LoVo (cell line): ENCODE measurements at places on chromosomes 13 and 19.

- no peak for DNase-seq
These were observed 224.2 kb downstream of the GPC6 start for GRCh38 chr13:93450761-93451160.

DNA sequence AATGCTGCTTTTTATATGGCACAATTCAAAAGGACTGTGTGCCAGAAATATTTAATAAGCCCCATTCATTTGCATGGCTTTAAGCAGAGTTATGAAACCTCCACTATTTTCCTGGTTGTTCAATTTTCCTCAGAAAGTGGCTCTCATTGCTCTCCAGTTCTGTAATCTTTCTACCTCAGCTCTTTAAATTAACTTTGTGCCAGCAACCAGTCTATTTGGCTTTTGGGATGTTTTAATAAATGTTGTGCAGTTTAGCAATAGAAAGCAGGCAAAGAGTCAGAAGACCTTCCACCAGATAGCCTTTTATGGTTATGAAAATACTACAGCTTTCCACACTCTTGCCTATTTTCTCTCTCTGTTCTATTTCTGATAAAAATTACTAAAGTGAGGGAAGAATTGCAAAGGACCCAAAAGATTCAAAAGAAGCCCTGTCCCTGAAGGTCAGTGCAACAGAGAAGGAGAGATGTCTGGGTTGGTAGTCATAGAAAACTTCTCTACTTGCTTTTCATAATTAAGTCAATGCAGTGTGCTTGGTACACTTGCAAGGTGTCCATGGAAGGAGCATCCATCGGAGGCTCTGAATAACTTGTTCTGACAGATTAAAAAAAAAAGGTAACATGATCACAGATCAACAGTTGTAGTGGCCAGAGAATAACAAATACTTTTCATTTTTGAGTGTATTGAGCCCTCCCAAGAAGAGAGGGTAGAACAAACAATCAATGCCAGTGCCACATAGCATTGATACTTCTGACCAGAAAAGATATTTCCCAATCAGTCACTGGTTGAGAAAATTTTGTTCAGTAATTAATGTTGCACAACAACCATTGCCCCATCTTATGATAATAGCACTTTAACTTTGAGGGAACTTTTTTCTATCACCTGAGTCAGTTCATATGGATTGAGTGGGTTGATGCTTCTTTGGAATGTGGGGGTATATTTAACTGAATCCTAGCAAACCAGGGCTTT, 48.4 kb upstream of the SPRY2 start:
- no peak for DNase-seq

- no peak for DNase-seq
These were observed 4.7 kb downstream of the EEF2 start for GRCh38 chr19:3980353-3981251.

DNA sequence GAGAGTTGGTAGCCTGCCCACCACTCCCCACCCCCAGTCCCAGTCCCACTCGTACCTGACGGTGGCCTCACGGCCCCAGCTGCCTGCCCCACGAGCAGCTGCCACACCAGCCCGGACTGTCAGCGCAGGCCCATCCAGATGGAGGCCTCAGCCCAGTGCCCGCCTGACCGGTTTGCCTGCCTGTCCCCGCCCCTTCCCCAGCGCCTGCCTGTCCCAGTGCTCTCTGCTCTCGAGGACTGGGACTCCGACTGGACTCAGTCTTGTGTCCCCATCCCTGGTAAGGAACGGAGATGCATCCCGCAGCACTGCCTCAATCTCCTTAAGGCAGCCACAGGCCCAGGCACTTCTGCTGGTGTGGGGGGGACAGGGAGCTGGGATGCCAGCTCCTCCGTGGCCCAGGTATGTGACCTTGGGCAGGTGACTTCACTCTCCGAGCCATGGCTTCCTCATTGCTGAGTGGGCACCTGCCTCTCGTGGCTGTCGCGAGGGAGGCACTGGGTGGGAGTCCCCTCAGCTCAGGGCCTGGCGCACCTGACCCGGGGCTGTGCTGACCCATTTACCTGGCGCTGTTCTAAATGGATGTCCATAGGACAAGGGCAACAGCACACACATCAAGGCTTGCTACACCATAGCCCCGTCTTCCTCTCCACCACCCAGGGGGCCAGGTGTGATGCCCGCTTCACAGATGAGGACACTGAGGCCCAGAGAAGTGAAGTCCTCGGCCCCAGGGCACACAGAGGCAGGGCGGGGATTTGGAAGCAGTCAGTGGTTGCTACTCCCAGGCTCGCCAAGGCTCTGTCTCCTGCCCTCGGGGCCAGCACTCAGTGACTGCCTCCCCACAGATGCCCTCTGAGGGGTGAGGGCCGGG, at the start of gene NKPD1:
Gene NKPD1, minus strand, starts transcription at position 113 of the 868 bp plus-strand sequence. CDS start 832 bp downstream, outside the sequence.
- DNase-seq = no peak

DNA sequence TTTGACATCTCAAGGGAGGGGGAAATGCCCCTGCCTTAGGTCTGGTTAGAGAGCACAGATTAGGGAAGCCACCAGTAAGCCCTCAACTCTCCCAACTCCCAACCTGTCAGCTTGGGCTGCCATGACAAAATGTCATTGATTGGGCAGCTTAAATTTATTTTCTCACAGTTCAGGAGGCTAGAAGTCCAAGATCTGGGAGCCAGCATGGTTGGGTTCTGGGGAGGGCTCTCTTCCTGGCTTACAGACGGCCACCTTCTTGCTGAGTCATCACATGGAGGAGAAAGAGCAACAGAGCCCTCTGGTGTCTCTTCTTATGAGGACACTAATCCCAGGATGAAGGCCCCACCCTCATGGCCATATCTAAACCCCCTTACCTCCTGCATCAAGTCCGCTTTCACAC, 24.2 kb downstream of the C19orf12 start:
- DNase-seq = no peak

GRCh38 chr19:58033741-58034476, at the start of gene ZSCAN1:
ZSCAN1 (plus strand) TSS chr19:58034025; CDS start chr19:58037837, 3,812 bp downstream.
- DNase-seq = no peak

GRCh38 chr13:48993150-48993549, 17.4 kb downstream of the FNDC3A start:
- DNase-seq = no peak

DNA sequence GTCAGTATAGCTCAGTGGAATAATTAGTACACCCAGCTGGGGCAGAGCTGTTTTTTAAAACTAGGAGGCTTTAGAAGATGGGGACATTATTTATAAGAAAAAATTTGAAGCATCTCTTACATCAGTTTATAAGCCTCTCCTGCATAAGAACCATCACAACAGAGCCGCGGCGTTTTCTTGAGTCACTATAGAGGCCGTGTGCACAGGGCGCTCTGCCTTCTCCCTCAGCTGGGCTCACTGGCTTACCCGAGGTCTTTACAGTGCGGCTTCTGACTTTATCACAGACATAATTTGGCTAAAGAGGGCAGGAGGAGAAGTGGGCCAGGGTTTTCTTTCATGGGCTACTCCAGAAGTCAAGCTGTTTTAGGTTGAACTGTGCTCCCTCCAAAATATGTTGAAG, 135.5 kb upstream of the RNF113B start:
- no peak for DNase-seq

- DNase-seq = no peak
These were observed 91.8 kb upstream of the TSC22D1 start for GRCh38 chr13:44667943-44668342.

DNA sequence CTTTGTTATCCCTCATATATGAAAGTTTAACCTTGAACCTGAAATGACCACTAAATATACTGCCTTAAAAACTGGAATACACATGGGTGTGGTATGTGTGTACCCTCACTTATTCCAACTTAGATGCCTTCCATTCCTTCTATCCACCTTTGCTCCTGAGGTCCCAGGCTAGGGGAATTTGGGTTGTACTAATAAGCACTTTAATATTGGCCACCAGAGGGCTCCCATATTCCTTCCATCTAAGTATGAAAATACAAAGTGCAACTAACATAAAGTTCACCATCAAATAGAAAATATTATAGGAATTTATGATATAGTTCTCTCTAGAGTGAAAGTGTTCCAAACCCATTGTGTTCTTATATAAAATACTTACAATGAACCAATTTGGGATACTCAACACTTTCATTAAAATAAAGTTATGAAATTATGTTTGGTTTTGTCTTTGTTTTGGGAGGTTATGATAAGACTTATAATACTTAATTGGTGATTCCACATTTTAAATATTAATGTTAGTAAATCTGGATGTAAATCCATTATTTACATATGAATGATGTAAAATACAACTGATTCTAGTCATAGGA, 62.3 kb downstream of the ITGBL1 start:
- DNase-seq = peak; percentile 31

- DNase-seq = peak; percentile 32
These were observed 1651.9 kb upstream of the MIR17HG start for GRCh38 chr13:89695343-89696257.

- DNase-seq = no peak
These were observed 749 bp upstream of the PAN3 start for GRCh38 chr13:28137596-28137995.

DNA sequence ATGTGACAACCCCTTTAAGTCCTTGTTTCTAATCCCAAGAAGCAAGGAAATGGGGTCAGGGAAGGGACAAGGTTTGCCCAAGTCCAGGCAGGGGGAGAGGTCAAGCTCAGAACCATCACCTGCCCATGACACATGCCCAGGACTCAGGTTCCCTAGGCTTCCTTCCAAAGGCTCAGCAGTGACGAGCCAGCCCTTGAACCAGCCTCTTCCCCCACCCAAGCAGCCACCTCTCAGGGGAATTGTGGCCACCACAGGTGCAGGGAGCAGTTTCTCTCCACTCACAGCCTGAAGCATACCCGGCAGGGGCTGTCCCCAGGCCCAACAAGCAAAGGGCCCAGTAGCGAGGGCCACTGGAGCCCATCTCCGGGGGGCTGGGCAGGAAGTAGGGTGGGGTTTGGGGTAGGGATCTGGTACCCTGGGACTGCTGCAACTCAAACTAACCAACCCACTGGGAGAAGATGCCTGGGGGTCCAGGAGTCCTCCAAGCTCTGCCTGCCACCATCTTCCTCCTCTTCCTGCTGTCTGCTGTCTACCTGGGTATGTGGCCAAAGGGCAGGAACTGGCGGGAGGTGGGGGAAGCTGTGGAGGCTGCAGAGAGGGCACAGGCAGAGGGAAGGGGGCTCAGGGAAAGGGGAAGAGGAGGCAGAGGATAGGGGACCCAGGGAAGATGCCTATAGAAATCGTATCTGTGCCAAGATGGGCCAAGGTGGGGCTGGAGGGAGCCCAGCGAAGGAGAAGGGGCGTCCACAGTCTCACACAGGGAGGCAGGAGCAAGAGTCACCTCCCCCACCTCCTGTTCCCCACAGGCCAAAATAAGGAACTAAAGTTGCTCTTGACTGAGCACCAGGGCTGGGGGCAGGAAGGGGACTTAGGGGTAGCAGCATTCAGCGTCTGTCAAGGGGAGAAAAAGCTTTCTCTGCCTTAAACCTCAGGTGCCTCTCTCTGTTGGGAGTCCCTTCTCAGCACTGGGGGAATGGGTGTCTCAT, at the start of gene CD79A:
Gene CD79A, plus strand, starts transcription at position 433 of the 986 bp plus-strand sequence. Its CDS starts 26 bp downstream, at position 459.
- no peak for DNase-seq

GRCh38 chr13:113394339-113394640, 30.4 kb upstream of the GRTP1 start:
- no peak for DNase-seq
